Aorta (tissue), 5 donors: ENCODE measurements at places on chromosomes 4 and X. TPM values are rescaled to one million over a fixed set of nuclear protein-coding genes. Genes with fewer than 3 reads are reported as not detected.

GRCh38 chr4:159280442-159281172 is 177.7 kb downstream of the RAPGEF2 start:
- H3K4me1 ChIP-seq = peaks cover 3% of the 10 kb centered on the region
- H3K36me3 ChIP-seq = no peaks in the 10 kb centered on the region
- no peak for DNase-seq
- H3K27me3 ChIP-seq = no peaks in the 10 kb centered on the region
- H3K4me3 ChIP-seq = no peak overlapping the region

DNA sequence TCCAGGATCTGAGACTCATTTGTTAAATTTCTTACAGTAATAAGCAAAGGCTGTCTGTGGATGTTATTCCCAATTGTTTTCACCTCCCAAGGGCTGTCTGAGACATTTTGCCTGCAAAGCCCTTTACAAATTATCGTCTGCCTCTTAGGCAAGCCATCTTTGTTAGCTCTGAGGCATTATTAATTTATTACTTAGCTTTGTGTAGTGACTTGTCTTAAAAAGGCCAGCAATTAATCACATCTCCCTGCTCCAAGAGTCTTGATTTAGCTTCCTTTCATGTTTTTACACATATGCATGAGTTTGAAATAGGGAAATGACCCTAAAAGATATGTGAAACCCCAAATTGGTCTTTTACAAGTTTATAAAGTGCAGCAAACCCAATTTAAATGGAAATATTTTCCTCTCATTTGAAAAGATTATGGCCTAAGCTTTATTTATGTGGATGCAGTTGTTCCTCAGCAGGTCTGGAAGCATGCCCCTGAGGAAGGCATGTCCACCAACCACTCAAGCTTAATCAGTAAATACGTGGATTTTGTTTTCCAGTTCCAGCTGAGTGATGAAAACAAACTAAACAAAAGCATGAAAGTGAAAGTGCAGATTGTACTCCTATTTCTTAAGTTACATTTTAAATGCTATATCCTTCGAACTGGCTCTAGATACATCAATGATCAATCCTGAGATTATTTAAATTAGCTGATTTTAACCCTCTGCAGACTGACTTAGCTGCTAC is 173.6 kb upstream of the LNX1 start:
- H3K36me3 ChIP-seq = no peaks in the 10 kb centered on the region
- DNase-seq = no peak
- no peak overlapping the region for H3K4me3 ChIP-seq
- H3K27me3 ChIP-seq = no peaks in the 10 kb centered on the region
- no peak overlapping the region for H3K27ac ChIP-seq

Gene CHIC1
- 13.9 TPM for total RNA-seq

DNA sequence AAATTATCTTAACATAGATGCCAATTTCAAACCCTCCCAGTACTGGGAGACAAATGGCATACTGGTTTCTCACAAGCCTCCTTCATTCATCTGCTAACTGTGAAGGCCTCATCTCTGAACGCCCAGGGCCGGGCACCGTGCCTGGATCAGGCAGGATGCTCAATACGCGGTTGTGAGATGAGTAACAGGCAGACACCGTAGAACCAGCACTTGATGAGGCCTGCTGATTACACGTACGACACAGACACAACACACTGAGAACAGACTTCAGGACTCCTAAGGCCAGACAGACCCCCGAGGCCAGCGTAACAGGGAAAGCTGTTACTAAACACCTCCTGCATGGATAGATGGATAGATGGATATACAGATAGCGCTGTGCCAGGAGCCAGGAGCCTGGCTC is 154.6 kb downstream of the AFAP1 start:
- no peak overlapping the region for H3K27ac ChIP-seq
- peaks cover 3% of the 10 kb centered on the region for H3K4me1 ChIP-seq
- no peaks in the 10 kb centered on the region for H3K27me3 ChIP-seq
- no peak overlapping the region for H3K4me3 ChIP-seq

Gene STAP1
- 0.88 TPM for total RNA-seq

Gene ANKRD50
- 26.5 TPM for total RNA-seq

Gene KCNIP4
- not detected for total RNA-seq

DNA sequence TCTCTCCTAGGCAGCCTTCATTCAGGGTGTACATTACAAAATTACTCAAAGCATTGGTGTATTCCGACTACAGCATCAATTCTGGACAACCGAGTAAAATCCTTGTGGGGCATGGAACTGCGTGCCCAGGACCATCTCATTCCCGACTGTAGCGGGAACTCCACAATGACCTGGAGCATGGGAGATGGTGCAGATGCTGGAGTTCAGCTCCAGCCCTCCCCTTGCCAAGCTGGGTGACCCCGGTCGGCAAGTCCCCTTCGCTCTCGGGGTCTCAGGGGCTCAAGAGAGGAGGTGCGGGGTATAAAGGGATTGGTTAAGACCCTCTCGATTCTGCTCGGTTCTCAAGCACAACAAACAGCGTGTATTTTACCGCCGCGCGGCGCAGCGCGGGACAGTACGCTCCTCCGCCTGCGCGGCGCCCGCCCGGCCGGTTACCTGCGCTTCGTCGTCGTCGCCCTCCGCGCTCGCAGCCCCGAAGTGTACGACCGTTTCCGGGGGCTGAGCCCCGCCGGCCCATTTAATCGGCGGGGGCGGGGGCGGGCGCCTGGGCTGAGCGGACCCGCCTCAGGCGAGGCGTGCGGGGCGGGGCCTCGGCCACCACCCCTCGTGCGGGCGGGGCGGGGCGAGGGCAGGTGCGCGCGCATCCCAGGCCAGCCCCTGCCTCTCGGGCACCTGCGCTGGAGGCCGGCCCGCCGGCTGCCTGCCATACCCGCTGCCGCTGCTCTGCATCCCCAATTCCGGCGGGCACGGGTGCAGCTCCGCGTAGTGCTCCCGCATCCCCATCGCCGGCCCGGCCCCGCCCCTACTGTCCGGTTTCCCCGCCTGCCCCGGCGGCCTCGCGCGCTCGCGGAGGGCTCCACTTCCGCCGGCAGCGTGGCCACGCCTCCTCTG is at the start of gene G6PD:
Gene G6PD, minus strand, starts transcription at position 493 of the 891 bp plus-strand sequence. CDS start 691 bp downstream, outside the sequence.
- no peaks in the 10 kb centered on the region for H3K4me1 ChIP-seq
- no peaks in the 10 kb centered on the region for H3K36me3 ChIP-seq
- H3K27ac ChIP-seq = peak within 1 kb of the TSS; percentile 72

GRCh38 chrX:41720125-41720779 is 3.7 kb upstream of the GPR82 start:
- H3K36me3 ChIP-seq = no peaks in the 10 kb centered on the region
- H3K4me3 ChIP-seq = no peak overlapping the region
- no peak for DNase-seq
- no peaks in the 10 kb centered on the region for H3K4me1 ChIP-seq

GRCh38 chr4:26071688-26072087 is 157.7 kb downstream of the SMIM20 start:
- H3K4me3 ChIP-seq = no peak overlapping the region
- no peaks in the 10 kb centered on the region for H3K4me1 ChIP-seq
- H3K27ac ChIP-seq = no peak overlapping the region
- DNase-seq = no peak

GRCh38 chr4:26410385-26411293 is 79.6 kb downstream of the CCKAR start:
- no peaks in the 10 kb centered on the region for H3K4me1 ChIP-seq
- no peak for DNase-seq
- H3K36me3 ChIP-seq = peaks cover 2% of the 10 kb centered on the region
- H3K27me3 ChIP-seq = no peaks in the 10 kb centered on the region
- H3K27ac ChIP-seq = no peak overlapping the region
- H3K4me3 ChIP-seq = no peak overlapping the region

DNA sequence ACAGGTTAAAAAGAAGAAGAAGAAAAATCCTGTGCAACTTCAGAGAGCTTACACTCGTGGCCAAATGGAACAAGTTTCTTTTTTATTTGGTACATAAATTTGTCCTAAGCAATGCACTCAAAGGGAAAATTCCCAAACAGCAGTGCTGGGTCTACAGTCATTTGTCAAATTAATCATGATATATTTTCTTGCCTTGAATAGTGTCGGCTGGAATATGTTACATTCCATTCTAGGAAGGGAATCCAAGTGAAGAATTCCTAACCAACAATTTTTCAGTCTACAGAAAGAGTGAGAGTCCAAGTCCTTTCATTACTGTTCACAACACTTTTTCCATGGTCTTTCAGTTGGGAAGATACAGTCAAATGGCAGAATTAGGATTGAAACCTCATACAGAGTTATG is 63.9 kb downstream of the HAND2 start:
- peaks cover 3% of the 10 kb centered on the region for H3K4me1 ChIP-seq
- no peaks in the 10 kb centered on the region for H3K36me3 ChIP-seq
- no peak overlapping the region for H3K4me3 ChIP-seq
- no peak overlapping the region for H3K27ac ChIP-seq
- no peaks in the 10 kb centered on the region for H3K27me3 ChIP-seq

DNA sequence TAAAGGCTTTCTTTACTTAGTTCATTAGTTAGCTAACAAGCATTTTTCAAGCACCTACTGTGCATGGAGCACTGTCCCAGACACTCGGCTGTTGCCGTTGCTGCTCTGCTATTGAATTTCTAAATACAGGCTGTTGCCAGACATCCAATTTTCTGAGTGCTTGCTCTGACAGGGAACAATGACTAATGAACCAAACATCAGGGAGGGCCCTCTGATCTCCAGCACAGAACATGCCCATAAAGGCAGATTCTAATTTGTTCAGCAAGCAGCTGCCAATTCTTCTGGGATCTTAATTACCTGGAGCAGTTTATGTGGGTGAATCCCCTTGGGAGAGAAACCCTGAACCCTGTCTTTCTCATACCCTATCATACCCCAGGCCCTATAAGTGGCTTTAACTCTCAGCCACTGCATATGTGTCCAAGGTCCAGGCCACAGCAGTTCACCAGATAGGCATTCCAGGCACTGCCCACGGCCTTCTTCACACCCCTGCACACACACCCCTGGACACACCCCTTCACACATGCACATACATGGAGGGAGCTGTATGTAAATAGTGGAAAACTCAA is 27.9 kb downstream of the TSC22D3 start:
- no peaks in the 10 kb centered on the region for H3K36me3 ChIP-seq
- no peak for DNase-seq
- no peaks in the 10 kb centered on the region for H3K4me1 ChIP-seq
- H3K27me3 ChIP-seq = no peaks in the 10 kb centered on the region

DNA sequence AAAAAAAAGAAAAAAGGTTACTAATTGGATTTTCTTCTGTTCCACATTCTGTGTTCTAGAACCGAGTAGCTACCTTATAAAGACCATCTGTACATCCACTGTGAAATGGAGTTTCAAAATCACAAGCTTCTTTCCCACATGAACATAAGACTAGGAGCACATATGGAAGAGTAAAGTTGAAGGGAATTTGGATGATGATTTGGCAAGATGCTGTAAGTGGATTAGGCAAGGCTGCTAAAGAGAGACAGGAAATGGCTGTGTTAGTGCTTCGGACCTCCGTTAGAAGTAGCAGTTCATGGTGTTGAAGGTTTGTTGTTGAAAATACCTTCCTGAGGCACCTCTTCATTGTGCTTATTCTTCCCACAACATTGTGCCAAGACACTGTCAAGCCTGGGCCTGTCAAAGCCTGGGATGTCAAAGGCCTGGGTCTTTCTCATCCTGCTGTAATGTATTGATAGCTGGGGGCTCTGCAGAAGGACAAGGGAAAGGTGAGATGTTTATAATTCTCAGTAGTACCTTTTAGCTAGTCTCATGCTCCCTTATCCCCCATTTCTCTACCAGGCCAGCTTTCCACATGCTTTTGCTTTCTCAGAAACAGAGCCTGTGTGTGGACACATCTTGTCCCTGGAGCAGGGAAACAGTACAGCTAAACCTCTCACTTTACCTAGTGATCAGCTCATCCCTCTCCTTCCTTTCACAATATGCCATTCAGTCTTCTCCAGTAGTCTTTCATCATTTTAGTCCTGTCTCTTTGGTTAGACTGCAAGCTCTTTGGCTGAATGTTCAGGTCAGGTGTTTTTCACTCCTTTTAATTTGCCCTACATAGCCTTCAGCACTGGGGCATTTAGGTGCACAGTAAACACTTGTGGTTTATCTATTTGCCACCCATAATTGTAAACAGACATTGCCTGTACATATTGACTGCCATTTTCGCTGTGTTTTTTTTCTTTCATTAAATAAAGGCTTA is 37.9 kb upstream of the CYP2U1 start:
- no peaks in the 10 kb centered on the region for H3K36me3 ChIP-seq
- no peak overlapping the region for H3K4me3 ChIP-seq
- H3K27ac ChIP-seq = no peak overlapping the region

DNA sequence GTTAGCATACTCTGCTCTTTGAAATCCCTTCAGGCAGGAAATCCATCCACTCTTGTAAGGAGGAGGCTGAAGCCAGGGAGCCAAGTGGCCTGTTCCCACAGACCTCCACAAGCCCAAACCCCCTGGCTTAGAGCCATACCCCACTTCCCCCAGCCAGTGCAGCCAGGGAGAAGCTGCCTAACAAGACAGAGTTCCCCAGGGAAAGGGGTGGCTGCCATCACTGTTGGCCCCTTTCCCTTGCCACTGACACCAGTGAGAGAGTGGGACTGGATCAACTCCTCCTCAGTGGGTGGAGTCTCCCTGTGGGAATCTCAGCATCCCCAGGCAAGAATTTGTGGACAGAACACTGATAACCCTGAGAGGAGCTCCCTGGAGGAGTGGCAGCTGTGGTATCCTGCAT is 389.4 kb downstream of the PABPC4L start:
- no peaks in the 10 kb centered on the region for H3K27me3 ChIP-seq
- no peaks in the 10 kb centered on the region for H3K36me3 ChIP-seq
- H3K4me3 ChIP-seq = no peak overlapping the region

Gene HSFX2
- not detected for total RNA-seq

DNA sequence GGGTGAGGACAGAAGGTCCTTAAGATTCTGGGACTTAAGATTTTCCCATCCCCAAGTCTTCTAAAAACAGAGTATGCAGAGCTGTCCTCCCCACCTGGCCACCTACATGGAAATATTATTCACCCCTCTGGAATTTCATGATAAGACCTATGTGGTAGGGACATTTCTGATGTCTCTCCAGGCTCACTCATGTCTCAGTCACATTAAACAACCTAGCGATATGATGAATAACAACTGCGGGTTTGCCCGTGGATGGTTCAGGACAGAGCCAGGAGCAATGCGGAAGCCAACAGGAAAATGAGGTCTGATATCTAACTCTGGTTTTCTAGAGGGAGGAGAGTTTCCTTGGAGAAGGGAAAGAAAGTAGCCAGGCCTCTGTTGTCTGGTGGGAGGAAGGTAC is 47.4 kb downstream of the TEX13A start:
- H3K4me1 ChIP-seq = no peaks in the 10 kb centered on the region
- no peak for DNase-seq
- H3K27me3 ChIP-seq = no peaks in the 10 kb centered on the region
- no peaks in the 10 kb centered on the region for H3K36me3 ChIP-seq
- no peak overlapping the region for H3K27ac ChIP-seq

Gene TMSB15A
- 1.2 TPM for total RNA-seq

GRCh38 chrX:122092360-122092759 is 1045.0 kb downstream of the GLUD2 start:
- no peaks in the 10 kb centered on the region for H3K27me3 ChIP-seq
- no peaks in the 10 kb centered on the region for H3K4me1 ChIP-seq
- H3K27ac ChIP-seq = no peak overlapping the region
- no peak for DNase-seq
- no peaks in the 10 kb centered on the region for H3K36me3 ChIP-seq

Gene GPR119
- total RNA-seq = not detected

- H3K4me1 ChIP-seq = no peaks in the 10 kb centered on the region
- no peaks in the 10 kb centered on the region for H3K27me3 ChIP-seq
- DNase-seq = no peak
- no peak overlapping the region for H3K27ac ChIP-seq
These were observed 7.2 kb downstream of the GNRHR start for GRCh38 chr4:67746797-67747495.

- DNase-seq = peak; percentile 47
- H3K36me3 ChIP-seq = no peaks in the 10 kb centered on the region
- H3K4me3 ChIP-seq = peak overlapping the region; percentile 21
- H3K4me1 ChIP-seq = no peaks in the 10 kb centered on the region
These were observed 650.2 kb upstream of the DIPK2B start for GRCh38 chrX:45850775-45851433.

- no peaks in the 10 kb centered on the region for H3K27me3 ChIP-seq
- no peak for DNase-seq
- H3K4me3 ChIP-seq = no peak overlapping the region
- no peaks in the 10 kb centered on the region for H3K4me1 ChIP-seq
These were observed 26.7 kb upstream of the FAM90A26 start for GRCh38 chr4:9143421-9144080.
